ENCODE measurements at places on chromosomes 11 and 22. TPM values are rescaled to one million over a fixed set of nuclear protein-coding genes. Genes with fewer than 3 reads are reported as not detected.

- H3K27ac ChIP-seq = no peak overlapping the region
- no peak overlapping the region for H3K4me3 ChIP-seq
- H3K4me1 ChIP-seq = peaks cover 16% of the 10 kb centered on the region
- DNase-seq = no peak
- H3K36me3 ChIP-seq = no peaks in the 10 kb centered on the region
- no peaks in the 10 kb centered on the region for H3K27me3 ChIP-seq
These were observed 1411.9 kb upstream of the RAG2 start for GRCh38 chr11:38009932-38010331.

DNA sequence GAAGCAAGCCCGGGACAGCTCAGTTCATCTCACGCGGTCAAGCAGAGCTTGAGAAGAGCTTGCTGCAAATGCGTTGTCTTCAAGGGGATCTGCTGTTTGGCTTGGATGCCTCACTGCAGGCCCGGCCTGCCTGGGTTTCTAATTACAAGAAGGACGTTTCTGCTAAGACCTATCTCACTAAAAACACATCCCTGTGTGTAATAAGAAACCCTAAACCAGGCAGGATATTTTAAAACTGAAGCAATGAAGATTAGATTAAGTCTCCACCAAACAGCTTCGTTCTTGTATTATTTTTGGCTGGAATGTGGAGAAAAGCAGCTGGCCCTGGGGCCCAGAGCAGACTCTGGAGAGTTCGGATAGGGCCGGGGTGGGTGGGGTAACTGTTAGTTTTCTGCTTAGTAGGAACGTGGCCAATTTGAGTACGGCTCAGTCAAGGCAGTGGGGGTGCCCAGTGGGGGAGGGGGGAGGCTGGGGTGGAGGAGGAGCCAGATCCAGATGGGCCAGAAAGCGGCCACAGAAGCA, 6.0 kb downstream of the PKNOX2 start:
- H3K4me3 ChIP-seq = no peak overlapping the region
- DNase-seq = peak; percentile 47
- no peaks in the 10 kb centered on the region for H3K36me3 ChIP-seq
- peak overlapping the region; percentile 31 for H3K27ac ChIP-seq
- H3K27me3 ChIP-seq = no peaks in the 10 kb centered on the region

DNA sequence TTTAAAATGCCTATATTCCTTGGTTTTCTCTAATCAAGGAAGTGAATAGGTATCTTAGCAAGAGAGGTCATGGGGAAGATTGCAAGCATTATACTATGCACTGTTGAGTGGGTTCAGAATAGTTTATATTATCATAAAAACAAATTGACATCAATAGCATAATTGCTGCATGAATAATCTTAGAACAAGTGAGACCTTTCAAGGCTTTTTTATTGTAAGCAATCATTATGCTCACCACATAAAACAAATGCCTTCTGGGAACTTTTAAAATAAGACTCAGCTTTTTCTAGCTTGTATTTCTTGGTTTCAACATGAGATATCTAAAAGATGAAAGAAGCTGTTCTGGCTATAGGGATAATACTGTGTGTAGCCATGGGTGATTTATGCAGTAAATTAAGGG, 135.6 kb upstream of the ZC3H12C start:
- H3K36me3 ChIP-seq = no peaks in the 10 kb centered on the region
- H3K27me3 ChIP-seq = no peaks in the 10 kb centered on the region
- DNase-seq = no peak
- no peak overlapping the region for H3K27ac ChIP-seq
- no peak overlapping the region for H3K4me3 ChIP-seq

DNA sequence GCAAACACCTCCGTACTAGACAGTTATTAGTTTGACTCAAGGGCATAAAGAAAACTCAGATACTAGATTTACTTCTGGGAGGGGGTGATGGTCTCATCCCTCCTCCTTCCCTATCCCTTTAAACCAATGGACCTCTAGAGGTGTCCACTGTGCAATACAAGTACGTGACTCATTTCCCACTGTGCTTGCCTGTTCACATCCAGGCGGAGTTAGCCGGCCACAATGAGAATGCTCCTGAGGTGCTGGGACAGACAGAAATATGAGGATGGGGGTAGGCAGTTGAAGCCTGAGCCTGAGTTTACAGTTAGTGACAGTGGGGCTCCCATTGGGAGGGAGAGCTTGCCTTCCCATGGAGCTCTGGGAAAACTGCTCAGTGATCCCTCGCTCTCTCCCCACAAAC, 8.4 kb upstream of the PMM1 start:
- H3K27ac ChIP-seq = no peak overlapping the region
- H3K36me3 ChIP-seq = no peaks in the 10 kb centered on the region
- no peaks in the 10 kb centered on the region for H3K4me1 ChIP-seq
- no peaks in the 10 kb centered on the region for H3K27me3 ChIP-seq
- no peak for DNase-seq
- H3K4me3 ChIP-seq = no peak overlapping the region

DNA sequence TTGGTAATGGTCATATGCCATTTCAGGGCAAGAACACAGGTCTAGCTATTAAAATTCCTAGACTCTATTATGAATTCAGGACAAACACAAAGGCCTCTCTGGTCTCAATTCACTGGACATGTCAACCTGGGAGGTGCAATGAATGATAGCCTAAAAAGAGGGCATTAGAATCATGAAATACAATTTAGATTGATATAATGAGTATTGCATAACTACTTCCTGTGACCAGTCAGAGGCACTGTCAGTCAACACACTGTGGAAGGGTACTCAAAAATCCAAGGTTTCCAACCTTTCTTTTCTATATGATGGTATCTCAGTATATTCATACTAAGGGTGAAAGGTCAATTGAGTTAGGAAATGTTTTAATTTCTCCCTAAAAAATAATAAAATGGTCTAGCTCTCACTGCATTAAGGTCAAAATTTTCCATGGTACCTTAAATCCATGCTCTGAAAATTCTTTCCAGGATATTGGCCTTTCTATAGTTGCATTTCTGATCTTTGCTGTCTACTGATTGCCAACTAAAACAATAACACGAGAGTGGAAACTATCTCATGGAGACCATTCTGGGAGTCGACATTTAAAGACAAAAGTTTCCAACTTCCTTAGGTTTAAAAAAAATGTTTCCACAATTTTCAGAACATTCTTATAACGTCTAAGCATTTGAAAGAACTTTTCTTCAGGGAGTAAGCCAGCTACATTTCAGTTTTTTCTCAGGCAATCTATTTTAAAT, 81.7 kb upstream of the APOA1 start:
- no peaks in the 10 kb centered on the region for H3K36me3 ChIP-seq
- no peak for DNase-seq
- no peak overlapping the region for H3K27ac ChIP-seq

- DNase-seq = no peak
- no peaks in the 10 kb centered on the region for H3K27me3 ChIP-seq
- no peaks in the 10 kb centered on the region for H3K4me1 ChIP-seq
- peaks cover 30% of the 10 kb centered on the region for H3K36me3 ChIP-seq
- no peak overlapping the region for H3K27ac ChIP-seq
These were observed 15.6 kb downstream of the SIAE start for GRCh38 chr11:124657904-124658303.

Gene SYT12
- 0.66 TPM for total RNA-seq

Gene ASCL3
- total RNA-seq = not detected

All from tibial nerve (tissue), 4 donors.